ENCODE measurements at places on chromosomes 3 and 15. TPM values are rescaled to one million over a fixed set of nuclear protein-coding genes. Genes with fewer than 3 reads are reported as not detected.

SAMD7 gene
- not detected for total RNA-seq

ZNF609 gene
- total RNA-seq: 11.1 TPM

CCR3 gene
- total RNA-seq: not detected

GRCh38 chr15:91807122-91807521 is 46.4 kb upstream of the SLCO3A1 start:
- no peak for DNase-seq

GRCh38 chr3:134007819-134008218 is 21.9 kb downstream of the SLCO2A1 start:
- peak; percentile 29 for DNase-seq

DNA sequence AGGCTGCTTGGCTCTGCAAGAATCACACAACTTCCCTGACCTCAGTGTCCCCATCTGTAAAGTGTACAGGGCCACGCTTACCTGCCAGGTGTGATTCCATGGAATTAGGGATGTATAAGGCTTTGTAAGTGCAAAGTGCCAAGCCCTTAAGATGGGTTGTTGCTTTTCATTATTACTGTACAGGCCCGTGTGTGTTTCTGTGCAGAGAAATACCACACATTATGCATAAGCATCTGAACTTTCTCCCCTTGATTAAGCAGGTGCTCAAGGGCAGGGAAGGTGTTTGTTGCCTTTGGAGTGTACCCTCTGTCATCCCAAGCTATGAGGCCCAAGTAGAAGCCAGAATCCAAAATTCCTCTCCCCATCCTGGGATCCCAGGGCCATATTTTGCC is 13.6 kb upstream of the HRH1 start:
- no peak for DNase-seq
